Stimulated activated CD8-positive, alpha-beta memory T cell treated with anti-CD3 and anti-CD28 coated beads, Interleukin-4, amount 100 ng/mL, for 4 hours (primary cell): ENCODE measurements at places on chromosomes 13 and 19.

GRCh38 chr19:30887042-30887441 lies 462.2 kb downstream of the TSHZ3 start:
- DNase-seq = no peak

GRCh38 chr13:46211116-46211482 lies 629 bp upstream of the LRRC63 start:
- DNase-seq = no peak

- DNase-seq = no peak
Observed at GRCh38 chr13:54706336-54706735, 1677.7 kb downstream of the OLFM4 start.

- no peak for DNase-seq
Observed at GRCh38 chr13:66673401-66673800, 556.7 kb downstream of the PCDH9 start.

DNA sequence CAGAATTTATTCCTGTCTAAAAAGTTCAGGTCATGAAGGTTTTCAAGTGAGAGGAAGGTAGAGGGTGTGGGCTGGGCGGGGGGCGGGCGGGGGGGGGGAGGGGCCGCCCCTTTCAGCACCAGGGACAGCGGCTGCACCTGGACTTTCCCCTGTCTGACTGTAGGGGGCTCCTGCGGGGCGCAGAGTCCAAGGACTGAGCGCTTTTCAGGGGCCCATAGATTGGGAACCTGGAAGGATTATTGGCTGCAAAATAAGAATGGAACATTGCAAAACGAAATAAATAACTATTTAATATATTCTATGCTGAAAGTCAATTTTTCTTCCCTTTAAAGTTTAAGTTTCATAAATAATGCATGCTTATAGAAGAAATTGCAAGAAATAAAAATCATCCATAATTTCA lies 8.9 kb upstream of the CYP4F3 start:
- DNase-seq = no peak

- DNase-seq = no peak
Observed at GRCh38 chr19:13040232-13040947, 45.1 kb downstream of the NFIX start.

GRCh38 chr13:111494641-111495040 lies 174.2 kb downstream of the TEX29 start:
- no peak for DNase-seq

- DNase-seq = no peak
Observed at GRCh38 chr13:22848539-22849052, 332.2 kb upstream of the SGCG start.

GRCh38 chr13:95209109-95209508 lies 92.1 kb downstream of the ABCC4 start:
- DNase-seq = no peak

GRCh38 chr19:15300533-15301197 lies 31.7 kb downstream of the BRD4 start:
- no peak for DNase-seq

DNA sequence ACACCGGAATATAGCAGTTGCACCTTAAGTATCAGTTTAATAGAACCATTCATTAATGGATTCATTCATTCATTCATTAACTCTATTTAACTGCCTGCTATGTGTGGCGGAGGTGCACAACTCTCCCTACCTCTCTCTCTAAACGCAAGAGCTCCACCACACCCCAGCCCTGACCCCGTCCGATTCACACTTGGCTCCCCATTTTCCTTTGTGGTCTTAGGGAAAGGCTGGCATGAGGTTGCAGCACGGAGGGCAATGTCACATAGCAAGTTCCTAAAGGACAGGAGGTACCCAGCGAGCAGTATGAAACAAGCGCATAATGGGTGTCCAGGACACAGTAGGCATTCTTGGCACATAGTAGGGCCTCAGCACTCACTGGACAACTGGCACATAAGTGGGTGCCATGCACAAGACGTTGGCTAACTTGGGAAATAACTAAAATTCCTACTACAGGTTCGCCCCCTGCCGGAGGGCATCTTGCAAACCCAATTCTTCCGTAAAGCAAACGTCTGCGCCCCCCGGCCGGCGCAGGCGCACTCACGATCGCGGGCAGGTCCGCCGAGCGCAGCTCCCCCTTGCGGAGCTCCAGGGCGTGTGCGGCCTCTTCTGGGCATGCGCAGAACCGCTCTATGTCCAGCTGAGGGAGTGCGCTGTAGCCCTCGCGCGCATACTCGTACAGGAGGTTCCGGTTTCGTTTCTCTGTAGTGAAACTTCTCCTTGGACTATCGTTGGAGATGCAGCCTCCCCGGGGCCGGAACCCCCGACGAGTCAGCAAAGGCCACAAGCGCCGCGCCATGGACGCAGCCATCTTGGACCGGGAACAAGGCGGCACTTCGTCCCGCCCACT lies at the start of gene SARS2:
SARS2 (minus strand) TSS at position 835 of the 847 bp plus-strand sequence; CDS start at position 808, 27 bp downstream.
- no peak for DNase-seq

- DNase-seq = no peak
Observed at GRCh38 chr19:14091081-14091812, 696 bp upstream of the SAMD1 start.

DNA sequence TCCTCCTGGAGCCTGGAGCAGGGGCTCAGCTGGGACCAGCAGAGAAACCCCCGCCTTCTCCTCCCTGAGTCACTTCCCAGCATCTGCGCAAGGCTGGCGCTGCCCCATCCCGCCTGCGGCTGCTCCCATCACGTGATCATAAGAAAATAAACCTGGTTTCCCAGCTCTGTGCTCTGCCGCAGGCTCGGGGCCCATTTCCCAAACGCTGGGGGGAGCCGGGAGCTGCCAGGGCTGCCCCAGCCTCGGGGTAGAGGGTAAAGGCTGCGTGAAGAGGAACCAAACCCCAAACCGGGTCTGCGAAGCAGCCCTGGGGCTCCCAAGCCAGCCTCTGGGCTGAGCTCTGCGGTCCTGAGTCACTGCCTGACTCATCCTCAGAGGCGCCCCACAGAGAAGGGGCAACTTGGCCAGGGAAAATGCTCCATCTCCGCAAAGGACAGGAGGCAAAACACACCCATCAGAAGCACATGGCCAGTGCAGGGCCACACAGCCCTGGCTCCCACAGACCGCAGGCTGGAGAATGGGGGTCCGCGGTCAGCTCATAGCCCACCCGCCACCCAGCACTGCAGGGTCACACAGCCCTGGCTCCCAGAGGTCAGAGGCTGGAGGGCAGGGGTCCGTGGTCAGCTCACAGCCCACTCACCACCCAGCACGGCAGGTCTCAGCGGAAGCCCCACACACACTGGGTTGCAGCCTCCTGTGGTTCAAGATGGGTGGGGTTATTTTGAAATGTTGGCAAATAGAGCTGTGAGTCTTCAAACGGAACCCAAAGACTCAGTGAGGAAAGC lies 67.1 kb downstream of the RASA3 start:
- DNase-seq = peak; percentile 70

- no peak for DNase-seq
Observed at GRCh38 chr19:7257148-7258040, 36.8 kb downstream of the INSR start.

- no peak for DNase-seq
Observed at GRCh38 chr13:22693691-22694090, 487.1 kb upstream of the SGCG start.

DNA sequence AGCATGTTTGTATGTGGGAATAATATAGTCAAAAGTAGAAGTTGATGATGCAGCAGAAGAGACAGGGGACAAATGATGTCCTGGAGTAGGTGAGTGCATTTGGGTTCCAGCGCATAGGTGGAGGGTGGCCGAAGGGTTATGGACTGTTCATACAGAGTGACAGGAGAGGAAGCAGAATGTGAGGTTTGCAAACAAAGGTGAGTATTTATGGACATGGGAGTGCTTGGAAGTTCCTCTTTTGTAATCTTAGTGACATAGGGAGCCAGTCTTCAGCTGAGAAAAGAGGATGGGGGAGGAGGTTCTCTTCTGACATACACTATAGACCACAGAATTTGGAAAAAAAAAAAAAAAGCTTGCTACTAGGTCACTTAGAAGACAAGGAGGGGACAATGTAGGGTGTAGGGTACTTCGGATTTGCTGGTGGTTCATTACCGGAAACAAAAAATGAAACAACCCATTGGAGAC lies 331.6 kb downstream of the DLEU7 start:
- no peak for DNase-seq

GRCh38 chr13:69565334-69565733 lies 542.3 kb upstream of the ATXN8OS start:
- DNase-seq = no peak

- no peak for DNase-seq
Observed at GRCh38 chr13:39538816-39539790, 63.9 kb downstream of the LHFPL6 start.

GRCh38 chr13:60689076-60689475 lies 292.1 kb downstream of the TDRD3 start:
- no peak for DNase-seq

GRCh38 chr13:114010401-114011101 lies 36.7 kb upstream of the C13orf46 start:
- DNase-seq = no peak

GRCh38 chr19:3441986-3442329 lies 38.4 kb downstream of the SMIM24 start:
- no peak for DNase-seq

- no peak for DNase-seq
Observed at GRCh38 chr13:21009036-21009435, 52.4 kb downstream of the LATS2 start.

GRCh38 chr19:52687684-52688083 lies 47.2 kb downstream of the ZNF611 start:
- DNase-seq = no peak

DNA sequence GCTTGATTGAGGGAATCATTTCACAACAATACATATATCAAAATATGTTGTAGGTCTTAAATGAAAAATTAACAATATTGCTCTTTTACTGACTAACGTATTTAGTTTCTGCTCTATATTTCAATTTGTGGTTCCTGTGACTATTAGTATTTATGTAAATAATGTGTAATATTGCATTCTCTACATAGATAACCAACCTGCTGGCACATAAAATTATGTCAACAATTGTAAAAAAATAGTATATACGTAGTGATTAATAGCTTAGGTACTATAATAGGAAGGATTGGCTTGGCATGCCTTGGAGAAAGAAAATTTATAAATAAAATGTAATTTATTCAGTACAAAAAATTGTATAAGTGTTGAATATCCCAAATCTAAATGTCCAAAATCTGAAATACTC lies 1336.1 kb downstream of the PCDH9 start:
- no peak for DNase-seq

- DNase-seq = no peak
Observed at GRCh38 chr19:10603873-10604459, 16.9 kb upstream of the AP1M2 start.

- no peak for DNase-seq
Observed at GRCh38 chr19:47047763-47048405, 540 bp downstream of the TMEM160 start.

DNA sequence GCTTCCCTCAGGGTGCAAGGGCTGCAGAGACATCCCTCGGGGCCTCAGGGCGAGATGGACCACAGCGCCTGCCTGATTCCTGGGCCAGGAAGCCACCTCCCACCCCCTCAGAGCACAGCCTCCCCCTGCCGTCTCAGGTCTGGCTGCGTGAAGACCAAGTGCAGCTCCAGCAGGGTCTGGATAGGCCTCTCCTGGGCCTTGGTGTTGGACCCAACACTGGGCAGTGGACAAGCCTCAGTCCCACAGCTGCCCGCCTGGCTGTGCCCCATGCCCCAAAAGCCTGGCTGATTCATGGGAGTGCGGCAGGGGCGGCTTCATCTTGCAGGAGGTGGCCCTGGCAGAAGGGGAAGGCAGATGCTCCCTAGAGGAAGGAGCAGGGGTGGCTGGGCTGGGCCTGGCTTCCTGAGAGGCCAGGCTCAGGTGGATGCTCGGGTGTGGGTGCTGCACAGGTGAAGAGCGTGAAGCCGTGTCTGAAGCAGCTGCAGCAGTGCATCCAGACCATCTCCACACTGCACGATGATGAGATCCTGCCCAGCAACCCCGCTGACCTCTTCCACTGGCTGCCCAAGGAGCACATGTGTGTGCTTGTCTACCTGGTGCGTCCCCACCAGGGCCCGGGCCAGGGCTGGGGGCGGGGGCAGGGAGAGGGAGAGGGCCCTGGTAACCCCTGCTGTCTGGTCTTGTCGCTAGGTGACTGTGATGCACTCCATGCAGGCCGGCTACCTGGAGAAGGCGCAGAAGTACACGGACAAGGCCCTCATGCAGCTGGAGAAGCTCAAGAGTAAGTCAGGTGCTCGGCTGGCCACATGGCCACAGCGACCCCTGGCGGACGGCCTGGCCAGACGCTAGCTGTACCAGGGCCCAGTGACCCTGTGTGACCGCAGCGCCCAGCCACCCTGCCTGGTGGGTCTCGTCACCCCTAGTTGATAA lies 21.7 kb downstream of the MAU2 start:
- no peak for DNase-seq

DNA sequence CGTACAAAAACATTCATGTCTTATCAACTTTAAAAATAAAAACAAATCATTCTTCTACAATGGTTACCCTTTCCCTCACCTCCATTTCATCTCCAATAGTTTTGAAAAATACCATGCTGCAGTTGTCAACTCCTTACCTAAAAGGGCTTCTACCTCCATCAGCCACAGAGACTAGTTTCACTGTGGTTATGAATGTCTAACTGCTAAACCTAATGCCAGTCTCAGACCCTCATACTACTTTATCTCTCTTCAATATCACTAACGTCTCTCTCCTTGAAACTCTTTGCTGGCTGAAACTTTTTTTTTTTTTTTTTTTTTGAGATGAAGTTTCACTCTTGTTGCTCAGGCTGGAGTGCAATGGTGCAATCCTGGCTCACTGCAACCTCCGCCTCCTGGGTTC lies 27.1 kb downstream of the LNX2 start:
- no peak for DNase-seq

DNA sequence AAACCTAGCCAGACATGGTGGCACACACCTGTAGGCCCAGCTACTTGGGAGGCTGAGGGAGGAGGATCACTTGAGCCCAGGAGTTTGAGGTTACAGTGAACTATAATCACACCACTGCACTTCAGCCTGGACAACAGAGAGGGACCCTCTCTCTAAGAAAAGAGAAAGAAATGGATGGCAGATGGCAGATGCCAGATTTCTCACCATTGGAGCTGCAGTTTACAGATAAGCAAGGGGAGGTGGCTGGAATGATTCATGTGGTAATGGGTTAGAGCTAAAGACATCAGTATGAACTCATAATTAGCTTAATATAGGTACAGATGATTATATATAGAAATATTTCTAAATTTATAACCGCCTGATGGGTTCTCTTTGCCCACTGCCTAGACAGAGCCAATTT lies 80.1 kb upstream of the IPO5 start:
- DNase-seq = no peak

- no peak for DNase-seq
Observed at GRCh38 chr19:37980419-37981170, 73.6 kb downstream of the SIPA1L3 start.
